Neural progenitor cell (in vitro differentiated cells): ENCODE measurements at places on chromosomes 5 and 9.

DNA sequence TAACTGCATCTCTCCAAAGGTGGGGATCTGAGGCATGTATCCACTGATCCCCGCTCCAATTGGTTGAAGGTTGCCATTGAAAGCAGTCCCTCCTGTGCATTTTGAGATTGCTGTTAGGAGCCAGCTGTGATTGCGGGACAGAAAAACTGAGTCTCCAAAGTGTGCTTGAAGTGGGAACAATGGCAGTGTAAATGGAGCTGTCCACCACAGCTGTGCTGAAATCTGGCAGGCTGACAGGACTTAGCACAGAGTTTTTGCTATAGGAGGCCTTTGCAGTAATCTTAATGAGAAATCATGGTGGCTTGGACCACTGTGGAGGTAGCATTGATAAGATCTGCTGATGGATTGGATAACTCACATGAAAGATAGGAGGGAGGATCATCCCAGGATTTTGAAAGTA, 3.3 kb downstream of the RNF20 start:
- DNase-seq: peak; percentile 65

DNA sequence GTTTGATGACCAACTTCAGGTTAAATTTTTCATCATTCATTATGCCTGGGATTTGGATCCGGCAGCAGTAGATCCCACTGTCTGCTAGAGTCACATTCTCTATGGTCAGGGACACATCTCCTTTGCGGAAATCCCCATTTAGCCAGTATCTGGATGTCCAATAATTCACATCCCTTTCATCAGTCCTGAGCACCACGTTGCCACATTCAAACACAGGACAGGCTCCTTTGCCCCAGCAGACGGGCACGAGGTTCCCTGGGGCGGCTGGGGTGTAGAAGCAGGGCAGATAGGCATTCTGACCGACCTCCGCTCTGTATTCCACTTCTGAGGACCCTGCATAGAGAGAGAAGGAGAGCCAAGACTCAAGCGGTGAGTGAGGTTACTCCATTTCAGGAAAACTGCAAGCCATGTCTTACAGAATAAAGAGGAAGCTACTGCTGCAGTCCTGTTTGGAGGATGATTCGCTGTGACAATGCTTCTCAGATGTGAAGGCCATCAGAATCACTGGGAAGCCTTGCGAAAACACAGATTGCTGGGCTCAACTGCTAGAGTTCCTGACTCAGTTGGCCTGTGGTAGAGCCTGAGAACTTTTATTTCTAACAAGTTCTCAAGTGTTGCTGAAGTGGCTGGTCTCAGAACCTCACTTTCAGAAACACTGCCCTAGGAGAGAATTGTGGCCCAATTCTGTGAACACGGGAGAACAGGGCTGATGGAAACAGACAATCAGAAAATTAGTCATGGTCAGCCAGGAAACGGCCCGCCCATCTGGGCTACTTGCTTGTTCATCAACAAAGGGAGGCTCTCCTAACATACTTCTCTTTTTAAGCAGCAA, 2.0 kb downstream of the HAVCR2 start:
- no peak for DNase-seq

DNA sequence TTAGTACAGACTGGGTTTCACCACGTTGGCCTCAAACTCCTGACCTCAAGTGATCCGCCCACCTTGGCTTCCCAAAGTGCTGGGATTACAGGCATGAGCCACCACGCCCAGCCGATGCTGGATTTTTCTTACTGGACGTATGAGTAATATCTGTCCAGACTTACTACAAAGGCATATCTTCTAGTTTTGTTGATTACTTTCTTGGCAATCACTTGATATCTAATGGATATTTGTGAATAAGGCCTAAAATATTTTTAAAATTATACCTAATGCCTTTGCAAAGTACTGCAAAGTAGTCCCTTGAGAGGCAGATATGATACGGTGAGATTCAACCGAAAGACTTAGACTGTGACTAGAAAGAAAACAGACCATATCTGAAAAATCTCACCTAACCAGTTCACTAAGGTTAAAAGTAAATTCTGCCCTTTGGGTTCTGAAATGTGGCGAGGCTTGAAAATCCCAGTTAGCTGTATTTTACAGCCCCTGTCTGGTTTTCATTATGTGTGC, 152.1 kb downstream of the GNAQ start:
- no peak for DNase-seq

DNA sequence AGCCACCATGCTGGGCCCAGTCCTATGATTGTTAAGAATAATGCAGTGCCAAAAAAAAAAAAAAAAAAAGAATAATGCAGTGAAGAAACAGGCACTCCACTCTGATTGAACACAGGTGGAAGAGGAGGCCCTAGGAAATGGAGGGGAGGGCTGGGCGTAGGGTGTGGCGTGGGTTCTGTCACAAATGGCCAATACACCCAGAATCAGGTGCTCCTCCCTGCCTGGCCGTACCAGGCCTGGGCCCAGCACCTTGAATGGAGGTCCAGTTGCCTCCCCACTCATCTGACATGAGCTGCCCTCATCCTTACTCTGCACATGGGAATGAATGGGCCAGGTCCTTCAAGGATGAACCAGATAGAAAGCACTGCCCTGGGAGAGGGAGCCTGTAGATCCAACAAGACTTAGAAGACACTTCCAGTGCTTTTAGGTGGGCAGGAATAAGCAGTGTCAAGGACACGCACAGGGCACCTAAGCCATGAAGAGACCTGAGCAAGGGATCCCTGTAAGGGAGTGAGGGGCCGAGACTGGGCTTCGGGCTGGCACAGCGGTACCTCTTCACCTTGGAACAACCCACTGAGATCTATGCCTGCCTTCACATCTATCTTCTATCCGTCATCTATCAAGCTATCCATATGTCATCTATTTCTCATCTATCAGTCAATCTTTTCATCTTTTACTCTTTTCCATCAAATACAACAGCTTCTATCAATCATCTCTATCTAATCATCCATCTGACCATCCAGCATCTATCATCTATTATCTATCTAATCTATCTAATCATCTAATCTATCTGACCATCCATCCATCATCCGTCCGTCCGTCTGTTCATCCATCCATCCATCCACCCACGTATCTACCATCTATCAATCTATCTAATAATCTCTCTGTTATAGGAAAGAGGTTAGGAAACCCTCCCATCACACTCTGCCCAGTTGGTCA, 15.9 kb downstream of the NINJ1 start:
- no peak for DNase-seq

DNA sequence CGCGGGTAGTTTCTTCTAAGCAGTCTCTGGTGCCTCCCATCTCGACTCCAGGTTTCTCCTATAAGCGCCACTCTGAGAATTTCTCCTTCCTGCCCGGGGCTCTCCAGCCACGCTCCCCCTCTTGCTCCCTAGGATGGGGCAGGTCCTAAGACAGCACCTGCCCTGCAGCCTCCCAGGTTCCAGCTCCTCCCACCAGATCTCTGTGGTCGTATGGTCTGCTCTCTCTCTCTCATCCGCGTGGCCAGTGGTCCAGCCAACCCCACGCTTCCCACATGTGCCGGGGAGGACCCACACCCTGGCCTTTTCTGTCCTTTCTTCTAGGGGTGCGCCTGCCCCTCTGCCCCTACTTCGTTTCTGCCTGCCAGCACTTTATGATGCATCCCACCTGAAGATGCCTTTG, 40.5 kb downstream of the MVB12B start:
- DNase-seq: no peak
